Fibroblast of skin of left quadriceps (primary cell): ENCODE measurements at places on chromosomes 13 and 19.

DNA sequence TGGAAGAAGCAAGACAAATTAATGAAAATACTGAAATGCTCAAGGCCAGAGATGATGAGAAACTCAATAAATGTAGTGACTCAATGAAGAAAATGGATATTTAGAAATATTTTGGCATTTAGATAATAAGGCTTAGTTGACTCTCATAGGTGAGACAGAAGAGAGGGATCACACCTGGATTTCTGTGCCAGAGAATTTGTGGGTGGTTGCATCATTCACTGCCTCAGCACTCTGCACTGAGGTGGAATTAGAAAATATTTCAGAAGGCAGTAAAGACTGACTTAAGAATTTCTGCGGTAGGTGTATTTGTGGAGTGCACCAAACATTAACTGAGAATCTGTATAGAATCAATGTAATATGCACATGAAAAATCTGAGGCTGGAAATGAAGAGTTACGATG lies 848.3 kb upstream of the PCDH9 start:
- no peak for DNase-seq

DNA sequence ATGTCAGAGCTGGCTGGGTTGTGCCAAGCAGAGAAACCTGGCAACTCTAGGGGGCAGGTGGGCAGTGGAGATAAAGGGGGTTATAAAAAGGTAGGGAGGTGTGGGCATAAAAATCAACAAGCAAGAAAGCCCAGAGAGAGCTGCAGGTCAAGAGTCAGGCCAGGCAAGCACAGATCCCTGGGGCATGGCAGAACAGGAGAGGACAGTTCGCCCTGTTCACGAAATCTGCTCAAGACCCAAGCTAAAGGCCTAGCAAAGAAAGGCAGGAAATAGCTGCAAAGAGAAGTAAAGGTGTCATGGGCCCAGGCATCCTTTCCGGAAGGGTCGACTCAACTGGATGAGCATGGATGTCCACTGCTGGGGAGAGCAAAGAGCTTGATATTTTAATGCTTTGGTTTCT lies 3.4 kb downstream of the MBNL2 start:
- no peak for DNase-seq

DNA sequence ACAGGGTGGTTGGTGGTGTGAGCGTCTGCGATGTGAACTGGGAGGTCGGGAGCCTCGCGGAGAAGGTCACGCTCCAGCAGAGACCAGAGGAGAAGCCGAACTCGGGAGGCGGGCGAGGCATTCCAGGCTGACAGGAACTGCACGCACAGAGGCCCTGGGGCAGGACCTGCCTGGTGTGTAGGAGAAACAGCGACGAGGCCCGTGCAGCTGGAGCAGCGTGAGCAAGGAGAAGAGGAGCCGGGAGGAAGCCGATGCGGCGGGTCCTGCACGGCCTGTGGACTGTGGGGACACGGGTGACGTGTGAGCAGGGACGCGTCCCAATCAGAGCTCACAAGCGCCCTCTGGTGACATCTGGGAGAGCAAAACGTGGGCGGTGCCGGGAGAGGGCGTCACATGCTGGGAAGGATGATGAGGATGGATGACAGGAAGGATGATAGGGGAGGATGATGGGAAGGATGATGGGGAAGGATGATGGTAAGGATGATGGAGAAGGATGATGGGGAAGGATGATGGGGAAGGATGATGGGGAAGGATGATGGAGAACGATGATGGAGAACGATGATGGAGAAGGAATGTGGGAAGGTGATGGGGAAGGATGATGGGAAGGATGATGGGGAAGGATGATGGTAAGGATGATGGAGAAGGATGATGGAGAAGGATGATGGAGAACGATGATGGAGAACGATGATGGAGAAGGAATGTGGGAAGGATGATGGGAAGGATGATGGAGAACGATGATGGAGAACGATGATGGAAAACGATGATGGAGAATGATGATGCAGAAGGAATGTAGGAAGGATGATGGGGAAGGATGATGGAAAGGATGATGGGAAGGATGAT lies 16.1 kb upstream of the MADCAM1 start:
- DNase-seq = no peak

DNA sequence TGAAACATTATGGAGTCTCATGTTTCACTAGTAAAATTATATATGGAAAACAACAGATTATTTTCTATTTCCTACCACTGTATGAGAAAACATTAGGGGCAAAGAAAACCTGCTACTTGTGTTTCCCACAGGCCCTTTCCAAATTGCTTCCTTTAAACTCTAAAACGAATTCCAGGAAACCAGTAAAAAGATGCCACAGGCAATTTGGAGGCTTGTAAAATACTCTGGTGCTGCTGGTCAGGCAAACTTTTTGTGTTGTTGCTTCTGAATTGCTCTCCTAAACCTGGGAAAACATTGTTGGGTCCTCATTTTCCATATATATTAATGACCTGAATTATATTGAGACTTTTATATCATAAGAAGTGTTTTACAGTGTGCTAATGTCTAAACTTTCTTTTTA lies 141.5 kb downstream of the TDRD3 start:
- DNase-seq = no peak

GRCh38 chr13:67238277-67238859 lies 8.2 kb upstream of the PCDH9 start:
- peak; percentile 18 for DNase-seq

GRCh38 chr13:45295536-45295935 lies 45.4 kb downstream of the TPT1 start:
- no peak for DNase-seq

GRCh38 chr13:87331178-87331577 lies 340.0 kb upstream of the SLITRK5 start:
- DNase-seq = no peak

DNA sequence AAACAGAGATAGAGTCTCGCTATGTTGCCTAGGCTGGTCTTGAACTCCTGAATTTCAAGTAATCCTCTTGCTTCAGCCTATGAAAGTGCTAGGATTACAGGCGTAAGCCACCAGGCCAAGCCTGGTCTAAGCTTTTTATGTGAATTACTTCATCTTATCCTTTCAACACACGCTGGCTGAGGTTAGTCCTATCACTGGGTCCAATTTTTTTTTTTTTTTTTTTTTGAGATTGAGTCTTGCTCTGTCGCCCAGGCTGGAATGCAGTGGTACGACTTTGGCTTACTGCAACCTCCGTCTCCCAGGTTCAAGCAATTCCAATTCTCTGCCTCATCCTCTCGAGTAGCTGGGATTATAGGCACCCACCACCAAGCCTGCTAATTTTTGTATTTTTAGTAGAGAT lies 10.4 kb downstream of the MYO1F start:
- no peak for DNase-seq

- peak; percentile 94 for DNase-seq
Measured at GRCh38 chr19:41323430-41324125, 13.6 kb downstream of the CCDC97 start.
